ENCODE measurements at places on chromosomes 6 and 20. TPM values are rescaled to one million over a fixed set of nuclear protein-coding genes. Genes with fewer than 3 reads are reported as not detected.

The CSNK2A1 gene
- 98.4 TPM for polyA plus RNA-seq

The SPDEF gene
- 0.08 TPM for polyA plus RNA-seq

The IL17A gene
- polyA plus RNA-seq, result not detected

The PKHD1 gene
- polyA plus RNA-seq, result 0.01 TPM

The PLCB4 gene
- polyA plus RNA-seq, result 0.51 TPM

The KCNK5 gene
- 31.5 TPM for polyA plus RNA-seq

Measured in K562 (cell line).